ENCODE measurements at places on chromosomes 13 and 19.

DNA sequence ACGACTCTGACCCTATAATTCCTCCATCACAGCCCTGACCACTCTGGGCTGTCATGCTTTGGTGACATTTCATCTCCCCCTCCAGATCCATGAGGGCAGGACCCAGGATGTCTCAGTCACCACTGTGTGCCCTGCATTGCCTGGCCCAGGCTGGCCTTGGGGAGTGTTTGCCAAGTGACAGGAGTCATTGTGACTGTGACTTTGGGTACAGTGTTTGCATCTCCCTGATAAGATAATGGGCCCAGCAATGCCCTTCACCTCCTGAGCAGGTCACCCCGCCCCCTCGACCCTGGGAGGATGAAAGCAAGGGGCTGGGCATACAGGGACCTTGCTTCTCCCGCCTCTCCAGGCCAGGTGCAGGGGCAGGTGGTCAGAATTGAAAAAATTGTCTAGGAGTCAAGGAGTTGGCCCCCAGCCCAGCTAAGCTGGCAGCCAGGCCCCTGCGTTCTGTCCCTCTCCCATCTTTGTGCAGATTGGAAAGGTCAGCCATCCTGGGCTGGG is 5.9 kb upstream of the ATP4A start:
- no peak for DNase-seq

DNA sequence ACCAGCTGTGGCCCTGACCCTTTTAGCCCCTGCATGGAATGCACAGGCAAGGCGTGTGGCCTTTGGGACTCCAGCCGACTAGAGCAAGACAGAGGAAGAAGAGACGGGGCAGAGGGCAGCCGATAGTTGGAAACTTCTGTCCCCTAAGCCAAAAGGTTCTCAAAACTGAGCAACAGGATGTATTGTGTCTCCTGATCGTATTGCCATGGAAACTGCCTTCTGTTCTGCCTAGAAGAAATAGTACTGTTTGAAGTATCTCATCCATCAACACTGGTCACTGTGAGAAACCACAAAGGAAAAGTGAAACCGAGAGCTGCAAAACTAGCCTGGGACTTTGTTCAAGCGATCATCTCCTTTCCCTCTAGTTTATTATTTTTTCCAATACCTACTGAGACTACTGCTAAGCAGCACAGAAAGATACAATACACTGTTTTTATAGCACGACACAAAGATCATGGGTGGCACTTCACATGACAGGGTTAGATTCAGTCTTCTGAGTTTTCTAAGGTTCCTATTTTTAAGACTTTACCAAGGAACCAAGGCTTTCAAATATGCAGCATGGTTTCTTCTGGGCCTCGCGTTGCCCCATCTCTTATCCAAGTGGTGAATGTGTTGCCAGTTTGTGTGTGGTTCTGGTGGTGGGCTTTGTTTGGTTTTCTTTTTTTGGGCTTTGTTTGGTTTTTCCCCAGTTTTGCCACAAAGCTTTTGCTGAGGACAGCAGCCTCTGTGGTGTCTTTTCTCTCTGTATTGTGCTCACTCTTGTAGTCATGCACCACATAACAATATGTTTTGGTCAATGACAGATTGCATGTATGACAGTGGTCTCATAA is 49.3 kb upstream of the GPR183 start:
- peak; percentile 95 for DNase-seq

GRCh38 chr19:17829855-17830566 is 8.7 kb upstream of the INSL3 start:
- no peak for DNase-seq

DNA sequence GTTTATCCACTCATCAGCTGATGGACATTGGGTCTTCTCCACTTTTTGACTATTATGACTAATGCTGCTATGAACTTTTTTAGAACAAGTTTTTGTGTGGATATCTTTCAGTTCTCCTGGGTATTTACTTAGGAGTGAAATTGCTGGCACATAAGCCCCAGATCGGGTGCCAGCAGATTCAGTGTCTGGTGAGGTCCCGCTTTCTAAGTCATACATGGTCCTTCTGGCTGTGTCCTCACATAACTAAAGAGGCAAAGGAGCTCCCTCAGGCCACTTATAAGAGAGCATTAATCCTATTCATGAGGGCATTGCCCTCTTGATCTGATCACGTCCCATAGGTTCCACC is 600 bp upstream of the ZNF226 start:
- DNase-seq: no peak

DNA sequence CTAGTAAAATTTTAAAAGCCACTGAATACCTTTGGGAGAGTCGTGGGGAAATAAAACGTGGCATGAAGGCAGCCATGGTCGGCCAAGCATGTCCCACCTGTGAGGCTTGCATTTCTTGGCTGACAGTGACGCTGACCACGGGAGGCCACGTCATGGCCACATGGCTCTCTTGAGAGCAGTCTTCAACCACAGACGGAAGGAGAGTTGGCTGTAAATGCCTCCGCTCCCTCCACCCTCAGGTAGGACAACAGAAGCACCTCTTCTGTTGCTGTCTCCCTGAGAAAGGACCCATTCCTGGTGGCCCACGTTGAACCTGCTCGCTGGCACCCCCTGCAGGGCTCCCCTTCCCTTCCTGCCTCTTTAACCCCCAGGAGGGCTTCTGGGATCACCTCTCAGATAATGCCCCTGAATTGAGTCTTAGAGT is 10.6 kb upstream of the LRRC25 start:
- DNase-seq: peak; percentile 24

DNA sequence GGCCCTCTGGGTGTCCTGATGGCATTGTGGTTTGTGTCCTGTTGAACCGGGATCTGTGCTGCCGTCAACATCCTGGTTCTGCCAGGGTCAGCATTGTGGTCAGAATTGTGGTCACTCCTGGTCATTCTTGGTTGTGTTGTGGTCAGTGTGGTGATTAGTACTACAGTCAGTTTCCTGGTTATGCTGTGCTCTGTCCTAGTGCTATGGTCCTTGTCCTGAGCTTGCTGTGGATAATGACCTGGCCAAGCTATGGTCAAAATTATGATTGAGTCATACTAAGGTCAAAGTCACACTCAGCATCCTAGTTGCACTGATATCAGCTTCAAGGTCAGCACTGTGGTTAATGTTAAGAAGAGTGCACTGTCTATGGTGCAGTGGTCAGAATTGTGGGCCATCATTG is 4.5 kb upstream of the OLFM2 start:
- no peak for DNase-seq

GRCh38 chr19:24060687-24061356 is 26.2 kb upstream of the ZNF254 start:
- DNase-seq: no peak

- DNase-seq: no peak
Measured at GRCh38 chr19:15303105-15303780, 29.1 kb downstream of the BRD4 start.

DNA sequence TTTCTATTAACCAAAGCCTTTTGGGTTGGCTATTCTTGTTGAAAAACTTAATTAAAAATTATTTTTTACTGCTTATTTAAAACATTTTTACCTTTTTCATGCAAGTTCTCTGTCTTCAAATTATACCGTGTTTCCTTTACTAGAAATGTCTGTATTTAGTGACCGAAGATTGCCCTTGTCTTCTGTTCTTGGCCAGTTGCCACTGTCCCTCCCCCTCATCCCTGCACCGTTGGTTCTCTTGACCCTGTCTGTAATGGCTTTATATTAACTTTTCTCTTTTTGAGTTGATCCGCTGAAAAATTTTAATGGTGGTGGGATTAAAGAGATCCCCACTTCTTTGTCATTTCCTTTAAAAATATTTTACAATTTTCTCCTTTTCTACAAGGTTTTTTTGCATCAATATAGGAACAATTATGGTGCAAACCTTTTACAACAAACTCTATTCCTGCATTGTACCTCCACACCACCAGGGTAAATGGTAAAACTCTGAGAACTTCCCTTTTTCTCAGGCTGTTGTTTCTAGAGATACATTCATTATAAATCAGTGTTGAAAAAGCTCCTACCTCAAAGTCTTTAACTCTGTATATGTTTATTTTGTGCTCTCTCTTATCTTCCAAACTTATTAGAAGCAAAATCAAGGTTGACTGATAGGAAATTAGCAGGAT is 12.9 kb upstream of the RNF113B start:
- DNase-seq: peak; percentile 3

- no peak for DNase-seq
Measured at GRCh38 chr19:32717496-32717895, 2.1 kb upstream of the TDRD12 start.

- DNase-seq: no peak
Measured at GRCh38 chr19:44758596-44758995, 10.1 kb downstream of the BCL3 start.

DNA sequence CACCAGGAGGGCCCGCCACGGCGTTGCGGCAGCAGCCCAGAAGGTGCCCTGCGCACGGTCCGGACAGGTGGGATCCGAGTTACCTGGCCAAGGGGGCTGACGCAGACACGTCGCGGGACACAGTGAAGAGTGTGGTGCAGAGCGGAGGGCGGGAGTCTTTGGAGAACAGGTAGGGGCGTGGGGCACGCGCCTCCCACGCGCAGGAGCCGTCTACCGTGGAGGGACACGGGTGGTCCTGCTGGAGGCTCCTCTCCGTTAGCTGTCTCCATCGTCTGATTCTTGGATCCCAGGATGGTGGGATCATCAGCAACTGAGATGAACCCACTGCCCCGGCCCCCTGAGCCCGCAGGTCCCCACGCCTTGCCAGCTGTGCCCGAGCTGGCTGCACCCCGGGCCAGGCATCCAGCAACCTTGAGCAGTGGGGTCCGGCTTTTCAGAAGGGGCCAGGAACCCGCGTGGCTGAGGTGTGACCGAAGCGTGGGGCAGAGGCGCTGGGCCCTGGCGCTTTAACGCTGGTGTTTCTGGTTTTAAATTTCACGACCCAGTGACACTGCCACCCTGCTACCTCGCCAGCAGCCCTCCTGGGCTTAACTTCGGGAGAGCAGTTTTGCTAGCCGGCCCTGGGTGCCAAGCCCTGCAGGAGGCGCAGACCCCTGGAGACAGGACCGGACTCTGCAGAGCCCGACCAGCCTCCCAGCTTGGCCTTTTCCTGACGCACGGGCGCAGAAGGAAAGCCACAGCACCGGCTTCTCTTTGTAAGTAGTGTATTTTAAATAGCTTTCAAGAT is 7.3 kb downstream of the FGF22 start:
- DNase-seq: no peak

DNA sequence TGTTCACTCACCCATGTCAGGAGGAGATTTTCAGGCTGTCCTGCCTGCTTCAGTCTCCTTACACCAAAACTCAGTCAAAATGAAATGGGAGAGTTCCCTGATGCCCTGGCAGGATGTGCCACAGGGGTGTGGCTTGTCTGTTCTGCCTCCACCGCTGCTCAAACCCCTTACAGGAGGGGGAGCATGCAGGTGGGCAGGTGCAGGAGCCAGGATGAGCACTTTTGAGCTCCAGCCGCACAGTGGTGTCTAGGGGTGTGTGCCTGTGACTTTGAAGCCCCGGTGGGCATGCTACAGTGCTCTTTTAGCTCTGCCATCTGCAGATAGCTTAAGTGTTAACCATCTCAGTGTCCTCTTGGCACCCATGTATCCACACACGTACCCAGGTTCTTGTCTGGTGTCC is 71.9 kb upstream of the IPO5 start:
- no peak for DNase-seq

DNA sequence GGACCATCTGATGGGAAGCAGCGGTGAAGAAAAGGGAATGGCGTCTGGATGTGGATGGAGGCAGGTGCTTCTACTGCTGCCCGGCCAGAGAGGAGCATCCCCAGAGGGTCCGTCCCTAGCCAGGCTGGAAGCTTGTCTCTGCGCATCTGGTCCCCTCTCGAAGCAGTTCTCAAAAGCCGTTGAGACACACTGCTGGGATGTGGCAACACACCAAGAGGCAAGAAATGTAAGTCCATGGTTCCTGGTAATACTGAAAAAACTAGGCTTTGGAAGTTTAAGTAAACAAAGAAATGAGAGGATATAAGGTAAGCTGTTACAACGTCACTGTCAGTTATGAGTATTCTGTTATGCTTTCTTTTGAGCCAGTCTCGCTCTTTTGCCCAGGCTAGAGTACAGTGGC is 15.1 kb upstream of the FFAR2 start:
- no peak for DNase-seq

- DNase-seq: peak; percentile 43
Measured at GRCh38 chr19:18093439-18094161, 4.0 kb upstream of the MAST3 start.

DNA sequence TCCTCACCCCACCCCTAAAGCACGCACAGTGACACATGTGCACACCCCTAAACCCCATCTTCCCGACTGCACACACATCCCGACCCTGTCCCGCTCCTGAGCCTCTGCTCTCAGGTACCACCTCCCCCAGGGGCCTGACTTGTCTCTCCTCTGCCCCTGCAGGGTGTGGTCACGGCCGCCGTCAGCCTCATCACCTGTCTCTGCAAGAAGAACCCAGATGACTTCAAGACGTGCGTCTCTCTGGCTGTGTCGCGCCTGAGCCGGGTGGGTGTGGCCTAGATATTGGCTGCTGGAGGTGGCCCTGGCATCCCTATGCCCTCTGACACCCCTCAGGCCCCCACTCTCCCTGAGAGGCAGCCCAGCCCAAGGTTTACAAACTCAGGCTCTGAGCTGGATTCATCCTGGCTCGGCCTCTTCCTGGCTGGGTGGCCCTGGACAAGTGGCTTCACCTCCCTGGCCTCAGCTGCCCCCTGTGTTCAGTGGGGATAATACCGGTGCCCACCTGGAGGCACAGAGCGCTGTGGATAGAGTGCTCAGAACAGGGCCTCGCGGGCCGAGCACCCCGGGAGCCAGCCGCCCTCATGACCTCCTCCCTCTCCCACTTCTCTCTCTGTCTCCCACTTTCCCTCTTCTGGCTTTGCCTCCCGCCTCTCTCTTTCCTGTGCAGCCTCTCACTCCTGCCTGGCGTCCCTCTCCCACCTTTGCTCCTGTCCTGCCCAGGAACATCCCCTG is 20.1 kb downstream of the FUZ start:
- DNase-seq: no peak

GRCh38 chr19:15137777-15138176 is 30.6 kb downstream of the SYDE1 start:
- no peak for DNase-seq

- DNase-seq: no peak
Measured at GRCh38 chr13:101611491-101612475, 159.3 kb downstream of the ITGBL1 start.
